Activated T-cell treated with anti-CD3 and anti-CD28 coated beads for 1 hour (primary cell): ENCODE measurements at places on chromosomes 5 and 9.

GRCh38 chr5:181044093-181044599 lies 4.1 kb downstream of the BTNL9 start:
- no peak for DNase-seq

DNA sequence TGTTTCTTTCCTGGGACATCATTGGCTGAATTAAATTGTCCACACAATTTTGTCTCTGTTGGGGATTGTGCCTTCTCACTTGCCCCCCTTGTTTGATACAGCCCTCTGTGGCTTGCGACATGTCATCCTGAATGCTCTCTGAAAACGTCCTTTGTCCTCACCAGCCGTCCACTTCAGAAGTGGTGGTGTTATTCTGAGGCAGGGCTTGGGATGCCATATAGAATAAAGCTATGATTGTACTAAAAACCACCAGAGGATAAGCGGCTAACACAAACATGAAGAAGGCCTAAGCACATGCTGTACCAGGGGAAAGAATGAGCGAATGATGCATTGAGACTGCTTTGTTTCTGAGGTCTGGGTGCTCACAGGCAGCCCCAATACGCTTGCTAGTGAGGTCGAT lies 3.5 kb upstream of the SNX30 start:
- DNase-seq, result no peak

- no peak for DNase-seq
Measured at GRCh38 chr9:88533951-88534455, 975 bp upstream of the NXNL2 start.

- no peak for DNase-seq
Measured at GRCh38 chr9:134393582-134394280, 67.5 kb downstream of the RXRA start.

- no peak for DNase-seq
Measured at GRCh38 chr5:675111-675870, 17.9 kb downstream of the TPPP start.

- no peak for DNase-seq
Measured at GRCh38 chr5:164335837-164336236, 830.4 kb downstream of the MAT2B start.

DNA sequence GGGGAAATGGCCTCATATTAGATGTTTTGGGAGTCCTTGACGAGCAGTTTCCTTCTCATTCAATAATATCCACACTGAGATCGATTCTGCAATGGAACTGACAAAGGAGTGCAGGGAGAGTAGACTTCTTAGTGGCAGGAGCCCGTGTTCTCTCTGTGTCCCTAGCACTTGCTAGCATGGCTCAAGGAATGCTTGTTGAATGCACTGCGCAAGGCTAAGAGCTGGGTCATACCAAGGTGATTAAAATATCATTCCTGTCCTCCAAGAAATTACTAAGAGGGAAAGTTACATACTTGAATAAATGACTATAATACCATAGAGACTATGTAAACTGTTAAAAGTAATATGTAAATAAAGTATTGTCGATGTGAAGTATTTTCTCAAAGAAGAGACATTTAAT lies 630.1 kb downstream of the IRX1 start:
- DNase-seq, result no peak

DNA sequence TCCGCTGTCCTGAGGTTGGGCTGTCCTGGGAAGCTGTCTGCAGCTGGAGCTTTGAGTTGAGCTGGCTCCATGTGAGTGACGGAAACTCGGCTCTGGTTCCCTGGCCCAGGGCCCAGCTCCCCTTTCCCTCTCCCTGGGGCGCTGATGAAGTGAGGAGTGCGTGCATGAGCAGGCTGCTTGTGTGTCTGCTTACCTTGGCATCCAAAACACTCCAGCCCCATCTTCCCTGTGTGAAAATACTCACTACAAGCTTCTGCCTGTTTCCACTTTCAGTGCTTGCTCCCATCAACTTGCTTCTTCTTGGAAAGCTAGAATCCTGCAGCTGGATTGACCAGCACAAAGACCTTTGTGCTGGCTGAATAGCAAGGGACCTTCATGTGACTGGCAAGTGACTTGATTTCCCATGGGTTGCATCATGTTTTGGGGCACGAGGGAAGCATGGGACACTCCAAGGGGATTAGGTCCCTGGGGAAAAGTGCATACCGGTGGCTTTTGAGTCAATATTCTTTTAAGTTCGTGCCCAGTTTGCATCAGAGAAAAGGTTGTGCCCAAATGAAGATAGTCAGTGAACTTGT lies 198.1 kb downstream of the GADD45G start:
- no peak for DNase-seq

DNA sequence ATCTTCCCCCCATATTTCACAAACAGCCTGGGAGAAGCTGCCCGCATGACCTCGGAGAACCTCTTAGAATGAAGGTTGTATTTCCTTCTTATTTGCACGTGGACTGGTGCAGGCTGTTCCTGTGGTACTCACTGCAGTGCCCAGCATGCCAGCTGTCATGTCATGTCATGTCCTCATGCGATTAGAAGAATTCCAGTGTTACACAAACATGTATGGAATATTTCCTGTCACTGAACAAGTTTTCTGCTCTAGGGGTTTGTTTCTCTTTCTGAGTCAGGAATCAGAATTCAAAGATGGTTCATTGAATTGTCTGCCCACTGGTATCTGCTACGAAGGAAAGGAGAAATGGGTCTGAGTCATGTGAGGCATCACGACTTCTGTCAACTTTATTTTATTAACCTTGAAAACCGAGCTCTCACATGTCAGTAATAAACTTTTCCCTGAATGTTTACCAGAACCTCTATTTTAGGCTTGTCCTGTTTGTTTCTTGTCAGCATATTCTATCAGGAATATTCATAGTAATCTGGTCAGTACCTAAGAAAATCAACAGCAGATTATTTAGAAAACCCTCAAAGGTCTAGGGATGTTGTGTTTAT lies 415.6 kb downstream of the GADD45G start:
- no peak for DNase-seq

DNA sequence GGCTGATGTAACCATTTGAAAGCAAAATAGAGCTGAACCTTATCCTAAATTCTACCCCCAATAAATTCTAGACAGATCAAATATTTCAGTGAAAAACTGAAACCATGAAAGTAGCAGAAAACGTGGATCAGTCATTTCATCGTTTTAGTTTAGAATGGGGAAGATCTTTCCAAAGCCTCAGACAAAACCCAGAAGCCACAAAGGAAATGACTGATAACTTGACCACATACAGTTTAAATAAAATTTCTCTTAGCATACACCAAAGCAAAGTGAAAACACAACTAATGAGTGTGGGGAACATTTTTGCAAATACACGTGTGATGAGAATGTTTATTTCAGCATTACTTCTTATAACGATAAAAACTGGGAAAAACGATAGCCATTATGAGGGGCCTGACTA lies 284.8 kb downstream of the ADGRV1 start:
- no peak for DNase-seq

DNA sequence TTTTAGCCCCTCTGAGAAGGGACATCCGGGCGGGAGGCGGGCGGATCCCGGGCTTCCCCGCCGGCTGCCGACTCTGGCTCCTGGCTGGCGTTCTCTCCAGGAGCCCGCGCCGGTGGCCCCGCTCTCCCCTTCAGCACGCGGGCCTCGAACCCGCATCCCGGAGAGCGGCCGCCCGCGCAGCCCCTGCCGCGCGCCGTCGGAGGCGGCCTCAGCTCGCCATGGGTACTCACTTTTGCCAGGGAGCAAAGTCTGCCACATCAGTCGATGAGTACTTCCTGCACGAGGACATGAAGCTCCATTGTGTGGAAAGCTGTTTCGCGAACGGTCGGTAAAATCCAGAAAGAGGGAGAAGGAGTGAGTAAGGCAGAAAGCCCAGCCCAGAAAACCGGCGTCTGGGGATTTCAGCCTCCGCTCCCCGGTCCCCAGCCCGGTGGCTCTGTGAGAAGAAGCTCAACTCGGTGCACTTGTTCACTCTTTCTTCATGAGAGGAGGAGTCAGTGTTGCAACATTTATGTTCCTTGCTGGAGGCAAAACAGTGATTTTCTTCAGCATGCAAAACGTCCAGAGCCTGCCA lies at the start of gene PRLR:
Gene PRLR, minus strand, starts transcription at position 450 of the 574 bp plus-strand sequence. CDS start 140,867 bp downstream, outside the sequence.
- no peak for DNase-seq

GRCh38 chr9:8364026-8364752 lies 564.6 kb upstream of the DMAC1 start:
- no peak for DNase-seq

DNA sequence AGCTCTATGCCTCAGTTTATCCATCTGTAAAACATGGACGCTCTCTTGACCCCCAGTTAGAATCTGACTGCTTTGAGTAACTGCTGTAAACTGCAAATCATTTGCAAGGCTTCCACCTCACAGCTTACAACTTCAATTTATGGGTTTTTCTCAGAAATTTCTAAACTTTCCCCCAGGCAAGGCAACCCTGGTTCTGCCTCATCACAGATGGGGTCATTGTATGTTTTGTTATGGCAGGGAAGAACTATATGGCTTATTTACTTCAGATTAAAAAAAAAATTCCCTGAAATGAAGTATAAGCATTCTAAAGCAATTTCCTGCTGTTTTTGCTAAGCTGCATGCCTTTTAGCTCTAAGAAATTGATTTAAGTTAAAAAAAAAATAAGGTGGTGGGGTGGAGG lies 60.0 kb downstream of the TMEM215 start:
- no peak for DNase-seq

DNA sequence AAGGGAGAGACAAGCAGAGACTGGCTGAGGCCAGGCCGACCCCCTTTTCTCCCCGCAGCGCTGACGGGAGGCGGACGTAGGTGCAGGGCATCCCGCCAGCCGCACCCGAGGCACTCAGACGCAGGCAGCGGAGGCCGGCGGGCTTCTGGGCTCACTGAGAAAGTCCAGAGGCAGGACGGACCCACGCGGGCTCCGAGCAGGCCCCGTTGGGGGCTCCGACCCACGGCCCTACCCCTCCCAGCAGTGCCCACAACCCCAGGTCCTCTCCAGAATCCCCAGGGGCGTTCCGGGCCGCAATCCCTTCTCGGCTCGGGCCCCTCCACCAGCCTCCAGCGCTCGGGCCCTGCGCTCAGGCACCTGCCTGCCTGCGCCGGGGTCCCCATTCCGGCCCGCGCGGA lies 543 bp downstream of the MTMR12 start:
- DNase-seq, result peak; percentile 36

DNA sequence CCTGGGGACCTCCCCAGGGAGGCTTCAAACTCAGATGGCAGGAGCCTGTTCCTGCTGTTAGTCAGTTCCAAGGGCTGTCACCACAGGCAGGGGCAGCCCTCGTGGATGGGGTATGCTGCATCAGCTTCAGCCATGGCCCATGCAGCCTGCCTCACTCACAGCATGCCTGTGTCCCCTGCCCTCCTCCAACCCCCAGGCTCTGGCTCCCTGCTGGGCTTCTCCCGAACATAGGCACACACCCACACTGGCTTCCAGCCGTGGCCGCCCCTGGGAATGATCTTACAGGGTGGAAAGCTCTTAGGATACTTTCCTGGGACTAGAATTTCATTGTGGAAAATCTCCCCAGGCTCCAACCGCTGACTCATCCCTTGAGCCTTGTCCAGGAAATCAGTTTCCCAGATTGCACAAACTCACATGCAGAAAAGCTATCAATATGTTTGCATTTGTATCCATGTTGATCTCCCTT lies 163.8 kb downstream of the SEC61B start:
- no peak for DNase-seq

DNA sequence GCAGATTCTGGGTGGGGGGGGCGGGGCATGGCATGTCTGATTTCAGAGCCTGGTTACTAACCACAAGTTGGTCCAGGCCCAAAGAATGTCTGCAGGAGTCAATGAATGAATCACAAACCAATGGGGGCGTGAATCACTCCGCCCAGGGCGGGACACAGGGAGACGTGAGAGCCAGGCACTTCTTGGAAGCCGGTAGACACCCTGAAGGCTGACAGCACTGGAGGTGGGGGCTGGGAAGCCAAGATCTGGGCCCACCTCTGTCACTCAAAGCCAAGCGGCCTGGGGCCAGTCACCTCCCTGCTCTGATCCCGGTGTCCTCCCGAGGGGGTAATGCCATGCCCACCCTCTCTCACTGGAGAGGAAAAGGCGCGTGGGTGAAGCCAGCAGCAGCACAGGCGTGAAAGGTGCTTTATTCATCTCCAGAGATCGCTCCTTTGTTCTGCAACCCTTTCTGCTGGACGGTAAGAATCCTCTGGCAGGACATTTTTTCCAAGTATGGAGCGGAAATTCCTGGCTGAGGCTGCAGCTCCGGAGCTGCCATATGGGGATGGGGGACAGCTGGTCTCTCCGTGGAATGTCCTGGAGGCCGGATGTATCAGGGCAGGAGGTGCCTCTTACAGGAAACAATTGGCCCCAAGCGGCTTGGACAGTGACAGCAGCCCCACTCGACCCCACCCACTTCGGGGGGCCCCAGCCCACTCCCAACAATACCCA lies 85.0 kb downstream of the STK10 start:
- no peak for DNase-seq

DNA sequence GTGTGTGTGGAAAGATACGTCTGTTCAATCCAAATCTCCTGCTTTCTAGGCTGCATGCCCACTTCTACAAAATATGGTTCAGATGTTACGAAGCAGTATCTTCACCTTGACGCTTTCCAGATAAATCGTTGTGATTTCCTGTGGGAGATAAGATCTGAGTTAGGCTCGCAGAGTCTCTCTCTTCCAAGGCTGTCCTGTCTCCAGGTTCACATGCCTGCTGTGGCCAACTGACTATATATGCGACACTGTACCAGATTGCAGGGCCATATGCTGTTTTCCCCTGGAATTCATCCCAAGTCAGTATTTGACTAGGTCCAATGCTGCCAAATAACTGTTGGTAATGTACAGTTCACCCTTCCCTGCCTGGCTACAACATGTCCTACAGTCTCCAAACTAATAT lies 47.9 kb downstream of the TMEM252 start:
- DNase-seq, result no peak

GRCh38 chr9:16303506-16303905 lies 567.0 kb downstream of the BNC2 start:
- DNase-seq, result no peak

DNA sequence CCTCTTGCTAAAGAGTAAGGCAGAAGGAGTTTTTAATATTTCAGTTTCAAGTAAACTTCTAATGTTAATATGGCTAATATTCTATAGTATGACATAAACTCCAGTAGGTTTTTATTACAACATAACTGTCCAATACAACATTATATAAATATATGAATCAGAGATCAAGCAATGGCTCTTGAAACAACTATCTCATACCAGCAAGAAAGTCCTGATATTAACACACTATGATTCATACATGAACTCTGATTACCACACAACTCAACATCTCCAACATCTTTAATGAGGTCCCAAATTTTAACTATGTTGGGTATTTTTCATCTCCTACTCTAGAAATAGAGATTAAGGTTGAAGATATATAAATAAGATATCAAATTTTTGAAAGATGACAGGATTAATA lies 878.3 kb downstream of the TLE1 start:
- DNase-seq, result no peak
